ENCODE measurements at places on chromosomes 3 and 15.

DNA sequence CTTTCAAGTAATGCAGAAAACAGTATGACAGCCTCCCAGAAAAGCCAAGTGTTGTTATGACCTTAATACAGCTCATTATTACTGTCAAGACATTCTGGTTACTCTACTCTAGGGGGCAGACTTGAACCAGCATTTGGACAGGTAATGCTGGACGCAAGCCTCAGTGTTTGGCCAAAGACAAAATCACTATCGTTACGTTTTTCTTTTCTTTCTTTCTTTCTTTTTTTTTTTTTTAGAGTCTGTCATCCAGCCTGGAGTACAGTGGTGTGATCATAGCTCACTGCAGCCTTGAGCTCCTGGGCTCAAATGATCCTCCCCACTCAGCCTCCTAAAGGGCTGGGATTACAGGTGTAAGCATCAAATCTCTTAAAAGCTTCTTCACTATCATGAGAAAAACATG, 29.4 kb upstream of the TMEM45A start:
- peak; percentile 41 for DNase-seq

GRCh38 chr3:71317749-71318457, 265.6 kb downstream of the FOXP1 start:
- DNase-seq, result no peak

DNA sequence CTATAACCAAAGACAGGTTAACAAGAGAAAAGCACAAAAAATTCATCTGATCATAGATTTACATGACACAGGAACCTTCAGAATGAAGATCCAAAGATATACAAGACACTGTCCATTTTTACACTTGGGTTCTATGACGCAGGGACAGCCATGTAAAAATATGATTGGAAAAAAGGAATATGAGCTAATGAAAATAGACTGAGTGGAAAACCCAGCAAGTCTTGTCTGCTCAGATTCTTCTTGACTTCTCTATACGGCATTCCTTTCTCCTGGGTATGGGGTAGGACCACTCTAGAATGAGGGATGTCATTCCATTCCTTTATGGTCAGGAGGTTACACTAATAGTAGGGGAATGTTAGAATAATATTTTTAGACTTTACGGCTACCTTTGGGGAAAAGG, 46.9 kb downstream of the WDR49 start:
- DNase-seq, result no peak

DNA sequence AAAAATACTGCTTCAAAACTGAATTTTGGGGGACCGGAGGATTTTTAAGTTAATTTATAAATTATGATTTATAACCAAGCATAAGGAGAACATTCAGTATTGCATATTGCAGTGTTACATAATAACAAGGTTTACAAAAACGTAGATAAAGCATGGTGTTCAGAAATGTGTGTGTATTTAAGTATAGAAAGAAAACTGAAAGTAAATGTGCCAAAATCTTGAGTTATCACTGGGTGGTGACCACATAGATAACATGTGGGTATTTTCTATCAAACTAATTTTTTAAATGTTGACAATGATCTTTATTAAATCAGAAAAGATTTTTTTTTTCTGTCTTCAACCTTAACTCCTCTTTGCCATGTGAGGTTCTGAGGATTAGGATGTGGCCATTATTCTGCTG, 32.6 kb downstream of the EIF2AK4 start:
- no peak for DNase-seq

DNA sequence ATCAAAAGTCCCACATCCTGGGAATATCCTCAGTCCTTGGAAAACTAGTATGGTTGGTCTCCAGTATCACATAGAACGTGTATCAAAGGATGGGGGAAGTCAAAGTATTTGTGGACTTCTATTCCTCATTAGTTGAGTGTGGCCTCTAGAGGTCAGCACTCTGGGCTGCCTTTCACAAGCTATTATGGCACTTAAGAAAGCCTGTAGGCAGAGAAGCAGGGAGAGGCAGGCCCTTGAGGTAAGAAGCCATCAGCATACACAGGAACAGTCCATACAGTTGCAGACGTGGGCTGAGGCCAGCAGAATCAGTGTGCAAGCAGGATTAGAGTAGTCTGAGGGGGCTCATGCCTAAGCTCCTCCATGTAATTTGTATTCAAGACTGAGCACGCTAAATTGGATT, 341.7 kb downstream of the CLSTN2 start:
- DNase-seq, result no peak

GRCh38 chr3:32457971-32458471, 44.6 kb downstream of the CMTM6 start:
- no peak for DNase-seq

GRCh38 chr3:172370419-172370818, 77.8 kb downstream of the GHSR start:
- DNase-seq, result no peak

DNA sequence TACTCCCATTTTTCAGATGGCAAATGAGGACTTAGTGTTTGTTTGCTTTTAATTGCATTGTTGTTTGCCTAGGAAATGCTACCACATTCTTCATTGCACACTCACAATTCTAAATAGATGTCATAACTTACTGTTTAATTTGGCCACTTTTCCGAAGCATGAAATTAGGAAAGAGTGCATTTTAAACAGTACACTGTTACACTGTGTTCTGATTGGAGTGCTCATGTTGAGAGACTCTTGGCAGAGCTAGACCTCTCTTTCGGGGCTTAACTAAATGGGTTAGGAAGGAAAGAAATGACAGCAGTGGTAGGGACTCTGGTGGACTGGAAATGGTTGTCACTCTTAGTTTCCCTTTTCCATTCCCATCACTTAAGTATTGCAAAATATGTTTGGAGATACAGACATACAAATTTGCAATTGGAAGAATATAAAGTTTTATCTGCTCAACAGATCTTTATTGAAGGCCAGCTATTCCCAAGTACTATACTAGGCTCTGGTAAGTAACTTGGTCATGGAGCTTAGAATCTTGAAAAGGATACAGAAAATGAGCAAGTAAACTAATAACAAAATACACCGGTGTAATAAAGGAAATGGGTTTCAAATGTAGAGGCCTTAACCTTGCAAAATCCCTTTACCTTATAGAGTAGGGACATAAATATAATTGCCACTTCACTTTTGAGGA, 90.2 kb downstream of the DCUN1D1 start:
- no peak for DNase-seq

DNA sequence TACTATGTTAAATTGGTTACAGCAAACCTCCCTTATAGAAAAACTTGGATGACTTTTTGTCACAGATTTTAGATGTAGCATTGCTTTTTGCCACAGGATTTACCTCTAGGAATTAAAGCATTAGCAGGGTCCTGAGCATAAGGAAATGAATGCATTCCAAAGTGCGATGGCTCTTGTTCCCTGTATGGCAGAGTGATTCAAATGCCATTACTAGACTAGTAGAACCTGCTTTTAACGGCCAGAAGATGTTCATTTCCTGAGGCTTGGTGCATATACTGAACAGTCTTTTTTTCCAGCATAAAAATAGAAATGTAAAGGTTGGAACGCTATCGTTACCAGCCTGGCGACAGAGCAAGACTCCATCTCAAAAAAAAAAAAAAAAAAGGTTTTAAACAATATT, 59.4 kb downstream of the WNT5A start:
- no peak for DNase-seq

- DNase-seq, result no peak
Observed at GRCh38 chr3:72797773-72798543, 50.3 kb downstream of the SHQ1 start.

GRCh38 chr3:95725770-95726169, 1088.6 kb upstream of the EPHA6 start:
- DNase-seq, result no peak

- DNase-seq, result no peak
Observed at GRCh38 chr3:58783845-58784244, 117.3 kb upstream of the FAM3D start.

GRCh38 chr3:127043731-127044510, 61.0 kb downstream of the PLXNA1 start:
- no peak for DNase-seq

DNA sequence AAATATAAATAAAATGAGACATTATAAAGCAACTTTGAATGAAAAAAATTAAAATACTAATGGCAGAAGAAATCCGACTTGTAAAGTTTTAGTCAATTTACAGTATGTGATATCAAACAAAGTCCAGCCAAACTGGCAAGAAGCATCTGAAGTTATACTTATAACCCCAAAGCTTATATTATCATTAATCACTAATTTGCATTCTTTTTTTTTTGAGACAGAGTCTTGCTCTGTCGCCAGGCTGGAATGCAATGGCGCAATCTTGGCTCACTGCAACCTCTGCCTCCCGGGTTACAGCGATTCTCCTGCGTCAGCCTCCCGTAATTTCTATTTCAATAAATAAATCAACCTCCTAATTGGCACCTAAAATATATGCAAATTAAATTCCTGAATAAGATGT, 80.1 kb downstream of the AQR start:
- peak; percentile 1 for DNase-seq

DNA sequence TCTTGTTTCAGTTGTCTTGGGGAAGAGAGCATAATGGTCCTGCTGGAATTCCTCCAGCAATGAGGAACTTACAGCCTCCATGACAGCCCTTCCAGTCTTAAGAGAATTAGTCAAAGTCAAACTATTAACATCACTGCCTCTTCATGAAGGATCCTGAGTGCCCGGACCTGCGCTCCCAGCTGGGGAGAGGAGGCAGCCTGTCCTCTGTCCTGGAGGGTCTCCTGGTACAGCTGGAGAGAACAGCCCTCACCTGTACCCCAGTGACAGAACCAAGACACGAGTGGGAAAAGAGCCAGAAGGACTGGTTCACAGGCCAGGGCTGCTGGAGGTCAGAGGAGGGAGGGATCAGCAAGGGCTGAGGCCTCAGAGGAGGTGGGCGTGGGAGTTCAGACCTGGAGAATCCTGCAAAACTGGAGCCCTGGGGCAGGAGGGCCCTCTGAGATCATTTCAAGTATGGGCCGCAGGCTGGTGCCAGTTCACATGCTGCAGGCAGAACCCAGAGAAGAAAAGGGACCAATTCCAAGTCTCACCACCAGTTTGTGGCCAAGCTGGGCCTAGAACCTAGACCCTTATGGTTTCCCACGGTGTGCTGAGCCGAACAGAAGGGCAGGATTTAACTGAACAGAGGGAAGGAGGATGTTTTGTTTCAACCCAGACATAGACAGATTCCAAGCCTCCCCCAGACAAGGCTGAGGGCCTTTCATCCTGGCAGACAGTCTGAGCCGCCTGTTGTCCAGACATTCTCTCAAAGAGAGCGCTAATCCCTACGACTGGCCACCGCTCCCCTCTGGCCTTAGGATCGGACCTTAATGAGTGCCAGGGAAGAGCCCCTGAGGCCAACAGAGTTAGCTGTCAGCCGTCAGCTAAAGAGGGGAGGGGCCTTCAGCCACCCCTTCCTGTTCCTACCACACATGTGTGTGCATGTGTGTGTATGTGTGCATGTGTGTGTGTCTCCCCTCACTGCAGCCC, 18.2 kb downstream of the LOXL1 start:
- DNase-seq, result peak; percentile 33
